ENCODE measurements at places on chromosomes 16 and 17.

DNA sequence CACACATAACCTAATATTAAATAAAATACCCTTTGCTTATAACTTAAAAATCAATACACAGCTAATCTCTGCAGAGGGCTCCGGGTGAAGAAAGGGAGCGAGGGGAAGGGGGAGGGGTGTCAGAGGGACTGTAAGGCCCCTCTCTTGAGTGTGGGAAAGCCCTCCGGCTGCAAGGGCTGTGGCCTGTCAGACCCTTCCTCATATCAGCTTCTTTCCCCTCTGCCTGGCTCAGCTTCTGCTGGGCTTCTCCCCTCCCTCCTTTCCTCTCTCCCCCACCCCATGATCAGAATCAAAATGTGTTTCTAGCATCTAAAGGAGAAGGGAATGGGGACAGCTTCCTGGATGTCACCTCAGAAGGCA, 4.6 kb upstream of the SCRN2 start:
- DNase-seq, result no peak

DNA sequence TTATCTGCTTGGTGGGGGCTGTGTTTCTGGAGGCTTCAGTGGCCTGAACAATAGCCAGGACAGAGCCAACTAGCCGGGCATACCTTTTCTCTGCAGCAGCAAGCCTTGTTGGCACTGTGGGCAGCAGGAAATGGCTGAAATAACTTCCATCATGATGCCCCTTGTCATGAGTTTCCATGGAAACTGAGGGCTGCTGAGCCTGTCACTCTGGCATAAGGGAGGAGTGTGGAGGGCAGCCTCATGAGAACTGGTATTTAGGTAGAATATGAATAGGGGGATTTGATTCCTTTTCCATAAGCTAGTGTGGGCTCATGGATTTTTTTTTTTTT, 39.4 kb downstream of the PLCG2 start:
- no peak for DNase-seq

GRCh38 chr16:2816751-2817339, at the start of gene PRSS21:
PRSS21 (plus strand) TSS chr16:2817237; CDS start chr16:2817269, 32 bp downstream.
- peak; percentile 40 for DNase-seq

DNA sequence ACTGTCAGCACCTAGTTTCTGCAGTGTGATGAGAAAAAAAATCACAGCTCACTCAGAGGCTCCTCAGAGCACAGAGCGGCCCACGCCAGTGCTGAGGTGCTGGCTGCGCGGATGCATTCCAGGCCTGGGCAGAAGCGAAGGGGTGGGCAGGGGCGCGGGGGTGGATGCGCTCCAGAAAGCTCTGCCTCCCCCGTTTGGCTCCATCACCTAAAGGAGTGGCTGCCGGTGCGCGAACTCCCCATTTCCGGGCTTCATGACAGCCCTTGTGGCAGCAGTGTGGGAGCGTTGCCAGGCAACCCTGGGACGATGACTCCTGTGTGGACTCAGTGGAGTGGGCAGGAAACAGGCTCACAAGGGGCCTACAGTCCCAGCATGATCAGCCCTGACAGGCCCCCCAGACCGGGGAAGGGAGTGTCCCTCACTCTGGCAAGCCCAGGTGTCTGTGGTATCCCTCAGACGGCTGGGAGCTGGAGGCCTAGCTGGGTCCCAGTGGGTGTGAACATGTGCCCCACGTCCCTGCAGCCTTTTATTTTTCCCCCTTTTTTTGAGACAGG, 32.8 kb upstream of the NUDT16L1 start:
- peak; percentile 82 for DNase-seq

- DNase-seq, result no peak
These were observed 62.3 kb downstream of the CLEC16A start for GRCh38 chr16:11006656-11007055.

GRCh38 chr16:30401768-30402425, 5.5 kb upstream of the ZNF771 start:
- DNase-seq, result no peak

GRCh38 chr17:44627513-44628242, 28.6 kb upstream of the MEIOC start:
- DNase-seq, result no peak

DNA sequence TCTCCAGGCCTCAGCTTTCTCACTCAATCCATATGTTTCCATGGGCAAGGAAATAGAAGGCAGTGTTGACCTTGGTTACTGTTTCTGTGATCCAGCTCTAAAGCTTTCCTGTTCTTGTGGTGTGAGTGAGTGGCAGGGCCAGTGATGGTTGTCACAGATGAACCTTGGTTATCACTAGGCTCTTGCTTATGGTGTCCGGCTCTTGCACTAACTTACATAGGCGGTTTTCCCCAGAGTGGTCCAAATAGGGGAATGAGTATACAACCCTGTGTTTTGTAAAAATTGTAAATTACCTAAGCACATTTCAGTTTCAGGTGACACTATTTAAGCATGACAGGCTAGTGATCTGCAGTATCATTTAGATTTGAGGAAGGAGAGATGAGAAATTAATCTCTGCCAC, 6.8 kb downstream of the MFSD11 start:
- no peak for DNase-seq

DNA sequence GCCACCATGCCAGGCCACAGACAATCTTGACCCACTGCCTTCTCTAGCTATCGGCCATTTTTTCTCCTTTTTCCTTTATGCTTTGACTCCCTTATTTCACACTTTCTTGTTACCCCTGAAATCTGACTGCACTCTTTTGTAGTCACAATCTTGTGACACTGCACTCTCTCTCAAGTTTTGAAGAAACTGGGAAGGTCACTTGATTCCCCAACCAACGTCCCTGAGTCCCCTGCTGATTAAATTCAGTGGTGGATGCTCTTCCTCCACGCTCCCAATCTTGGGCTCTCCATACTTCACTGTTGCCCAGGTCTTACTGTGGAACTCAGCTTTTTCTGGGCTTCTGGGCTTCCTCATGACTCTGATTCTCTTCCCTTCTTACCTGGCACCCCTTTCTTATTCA, 33.9 kb downstream of the PECAM1 start:
- no peak for DNase-seq

- DNase-seq, result no peak
These were observed 209.6 kb upstream of the CACNG5 start for GRCh38 chr17:66625311-66625767.

DNA sequence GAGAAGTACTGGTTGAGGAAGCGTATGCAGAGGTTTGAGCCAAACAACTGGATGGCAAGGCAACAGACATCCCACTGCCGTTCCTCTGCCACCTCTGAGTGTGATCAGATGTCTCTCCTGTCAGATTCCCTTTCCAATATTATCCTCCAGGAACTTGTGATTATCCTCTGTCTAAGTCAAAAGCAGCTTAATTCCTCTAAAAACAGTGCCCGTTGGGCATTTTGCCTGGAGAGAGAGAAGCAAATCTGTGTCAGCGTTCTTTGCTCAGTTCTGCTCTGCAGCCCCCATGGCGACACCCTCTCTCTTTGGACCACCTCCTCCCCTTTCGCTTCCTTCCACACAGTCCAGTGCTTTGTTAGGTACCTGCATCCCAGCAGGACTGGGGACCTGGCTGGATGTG, 56.1 kb upstream of the TBX2 start:
- DNase-seq, result no peak

- DNase-seq, result peak; percentile 76
These were observed 22.7 kb upstream of the GPRC5B start for GRCh38 chr16:19907161-19907992.

DNA sequence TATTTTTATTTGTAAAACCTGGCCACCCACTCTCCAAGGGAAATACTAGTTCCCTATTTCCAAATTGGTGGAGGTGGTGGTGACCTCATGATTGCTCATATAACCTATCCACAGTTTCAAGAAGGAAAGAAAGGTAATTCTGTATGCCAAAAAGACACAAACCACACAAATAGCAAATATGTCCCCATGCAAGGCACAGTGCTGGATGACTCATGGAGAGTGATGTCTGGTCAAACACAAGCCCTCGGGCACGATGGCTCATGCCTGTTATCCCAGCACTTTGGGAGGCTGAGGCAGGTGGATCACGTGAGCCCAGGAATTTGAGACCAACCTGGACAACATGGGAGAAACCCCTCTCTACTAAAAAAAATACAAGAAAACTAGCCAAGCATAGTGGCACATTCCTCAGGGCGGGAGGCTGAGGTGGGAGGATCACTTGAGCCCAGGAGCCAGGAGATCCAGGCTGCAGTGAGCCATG, 64.2 kb downstream of the GNA13 start:
- peak; percentile 37 for DNase-seq

DNA sequence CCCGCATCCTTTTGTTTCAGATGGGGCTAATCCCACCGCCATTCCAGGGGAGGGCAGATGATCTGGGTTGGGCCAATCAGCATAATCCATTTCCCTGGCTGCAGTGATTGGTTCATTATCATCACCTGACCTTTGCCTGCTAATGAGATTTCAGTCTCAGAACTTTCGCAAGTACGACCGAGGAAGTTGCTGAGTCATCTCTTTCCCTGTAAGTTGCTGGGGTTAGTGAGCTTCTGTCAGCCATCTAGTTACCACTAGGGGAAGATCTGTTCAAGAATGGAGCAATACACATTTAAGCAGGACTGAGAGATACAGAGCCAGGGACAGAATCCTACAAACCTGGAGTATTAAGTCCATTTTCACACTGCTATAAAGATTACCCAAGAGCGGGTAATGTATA, 65.3 kb upstream of the NUDT7 start:
- DNase-seq, result no peak

- no peak for DNase-seq
These were observed 20.9 kb downstream of the COIL start for GRCh38 chr17:56939869-56940484.

DNA sequence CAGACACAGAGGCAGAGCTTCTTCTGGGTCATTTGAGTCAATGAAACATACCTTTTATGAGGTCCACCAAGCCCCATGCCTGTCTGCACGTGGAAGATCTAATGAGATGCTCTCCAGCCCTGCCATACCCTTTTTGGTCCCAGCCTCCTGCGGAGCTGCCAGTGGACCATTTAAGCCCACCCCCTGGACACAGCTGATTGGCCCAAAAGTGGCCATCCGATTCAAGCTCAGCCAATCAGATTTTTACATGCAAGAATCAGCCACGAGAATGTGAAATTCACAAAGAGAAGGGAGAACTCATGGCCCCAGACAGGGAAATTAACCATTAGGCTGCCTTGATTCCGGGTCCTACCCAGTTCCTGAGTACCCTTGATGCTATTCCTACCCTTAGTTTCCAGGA, 231.0 kb upstream of the EEF2KMT start:
- no peak for DNase-seq

DNA sequence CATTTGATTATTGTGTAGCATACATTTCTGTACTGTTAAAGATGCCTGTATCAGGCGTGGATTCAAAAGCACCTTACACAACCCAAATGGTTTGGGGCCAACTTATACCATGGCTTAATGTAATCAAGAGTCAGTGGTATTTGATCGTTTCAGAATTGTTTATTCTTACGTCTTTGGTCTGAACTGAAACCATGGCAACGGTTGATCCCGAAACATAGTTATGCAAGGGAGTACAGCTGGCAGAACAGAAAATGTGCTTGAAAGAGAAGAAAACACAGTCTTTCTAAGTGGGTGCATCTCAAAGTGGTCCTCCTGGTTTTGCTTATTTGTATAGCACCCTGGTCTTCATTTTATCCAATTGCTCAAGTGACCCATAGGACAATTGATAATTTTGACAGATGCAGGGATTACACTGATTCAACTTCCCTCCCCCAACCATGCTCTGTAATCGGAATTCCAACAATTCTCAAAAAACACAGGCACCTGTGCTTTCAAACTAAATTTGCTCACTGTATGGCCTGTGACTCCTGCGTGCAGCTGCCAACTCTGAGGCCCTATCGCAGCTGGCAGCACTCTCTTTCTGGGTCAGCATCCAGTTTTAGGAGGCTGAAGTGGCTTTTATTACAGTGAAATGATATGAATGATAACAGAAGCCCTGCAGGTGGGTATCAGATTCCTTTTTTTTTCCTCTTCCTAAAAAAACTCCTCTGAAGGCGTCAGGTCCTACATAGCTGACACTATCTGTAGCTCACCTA, 77.0 kb upstream of the AXIN2 start:
- no peak for DNase-seq

- no peak for DNase-seq
These were observed 15.5 kb downstream of the UTS2R start for GRCh38 chr17:82386881-82387704.

- DNase-seq, result no peak
These were observed 28.1 kb downstream of the SCPEP1 start for GRCh38 chr17:57006040-57006439.

- DNase-seq, result no peak
These were observed 64.5 kb downstream of the TNRC6C start for GRCh38 chr17:78023042-78023441.

- no peak for DNase-seq
These were observed 67.2 kb upstream of the CLEC3A start for GRCh38 chr16:77955127-77955526.

GRCh38 chr17:17808706-17809432, 27.9 kb downstream of the SREBF1 start:
- no peak for DNase-seq

- no peak for DNase-seq
These were observed 13.3 kb downstream of the CRISPLD2 start for GRCh38 chr16:84833144-84833500.

DNA sequence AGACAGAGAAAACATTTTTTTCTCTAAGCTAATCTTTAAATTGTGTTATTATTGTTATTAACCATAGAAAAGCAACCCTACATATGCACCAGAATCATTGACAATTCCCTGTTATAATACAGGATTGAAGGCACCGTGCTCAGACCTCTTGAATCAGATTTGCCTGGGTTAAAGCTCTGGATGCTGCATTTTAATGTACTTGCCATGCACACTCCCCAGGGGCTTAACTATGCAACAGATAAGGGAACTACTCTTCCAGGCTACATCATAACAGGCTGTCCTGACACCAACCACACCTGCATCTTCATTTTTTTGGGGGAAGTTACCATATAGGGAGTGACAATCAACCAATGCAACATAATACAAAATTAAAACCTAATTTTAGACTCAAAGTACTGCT, 1187.6 kb upstream of the CDH8 start:
- DNase-seq, result no peak

DNA sequence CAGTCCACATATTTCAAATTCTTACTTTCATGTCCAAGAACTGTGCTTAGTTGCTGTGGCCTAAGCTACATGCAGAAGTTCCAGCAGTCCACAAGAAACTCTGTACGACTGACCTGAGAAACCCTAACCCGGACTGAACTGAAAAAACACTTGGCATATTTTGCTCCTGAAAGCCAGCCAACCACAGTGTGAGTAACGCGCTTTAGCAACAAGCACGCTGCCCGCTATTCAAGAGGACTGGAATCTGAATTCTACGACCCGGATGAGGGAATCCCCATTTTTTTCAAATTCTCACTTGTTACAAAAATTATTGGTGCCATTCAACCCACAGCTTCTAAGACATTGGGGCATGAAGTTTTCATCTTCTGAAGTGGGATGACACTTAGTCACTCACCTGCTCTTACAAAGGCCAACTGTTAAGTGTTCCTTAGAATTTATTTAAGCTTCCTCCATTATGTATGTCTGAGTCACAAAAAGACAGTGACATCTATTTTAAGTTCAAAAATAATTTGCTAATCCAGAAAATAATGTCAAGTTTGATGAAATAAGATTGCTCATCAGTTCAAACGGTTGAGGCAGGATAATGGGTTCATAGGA, 78.7 kb downstream of the CDYL2 start:
- no peak for DNase-seq

GRCh38 chr16:27852681-27853080, 210.8 kb downstream of the GSG1L start:
- no peak for DNase-seq
